ENCODE measurements at places on chromosomes 2 and 18.

DNA sequence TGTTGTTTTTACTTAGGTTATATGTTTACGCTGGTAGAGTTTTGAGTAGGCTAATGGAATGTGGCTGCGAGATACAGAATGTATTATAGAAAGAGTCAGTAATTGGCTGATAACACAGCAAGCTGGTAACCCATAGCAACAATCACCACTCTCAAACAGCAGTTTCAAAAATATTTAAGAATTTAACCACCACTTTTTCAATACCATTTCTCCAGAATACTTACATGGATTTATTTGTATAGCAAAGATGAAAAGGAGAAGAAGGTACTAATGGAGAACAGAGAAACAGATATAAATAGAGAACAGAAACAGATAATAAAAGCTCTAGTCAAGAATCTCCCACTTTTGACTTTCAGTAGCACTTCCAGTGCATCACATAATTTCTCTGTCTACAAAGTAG lies 188.3 kb upstream of the SLC39A10 start:
- no peak for DNase-seq

DNA sequence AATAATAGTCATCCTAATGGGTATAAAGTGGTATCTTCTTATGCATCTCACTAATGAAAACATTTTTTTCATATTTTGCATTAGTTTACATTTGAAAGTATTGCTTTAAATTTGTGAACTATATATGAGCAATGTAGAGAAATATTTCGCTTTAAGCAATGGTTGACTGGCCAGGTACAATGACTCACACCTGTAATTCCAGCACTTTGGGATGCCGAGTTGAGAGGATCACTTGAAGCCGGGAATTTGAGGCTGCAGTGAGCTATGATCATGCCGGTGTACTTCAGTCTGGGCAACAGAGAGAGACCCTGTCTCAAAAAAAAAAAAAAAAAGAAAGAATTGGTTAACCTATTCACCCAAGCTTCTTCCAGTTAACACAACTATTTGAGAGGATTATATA lies 15.1 kb downstream of the ZCCHC2 start:
- no peak for DNase-seq

GRCh38 chr2:45860136-45861121 lies 209.0 kb downstream of the PRKCE start:
- DNase-seq, result no peak

- no peak for DNase-seq
These were observed 1604.8 kb upstream of the ZEB2 start for GRCh38 chr2:146124741-146125140.

- DNase-seq, result no peak
These were observed 83.4 kb downstream of the RAPH1 start for GRCh38 chr2:203451689-203452088.

GRCh38 chr2:29829841-29830240 lies 91.5 kb downstream of the ALK start:
- no peak for DNase-seq

- no peak for DNase-seq
These were observed 101.9 kb downstream of the DNER start for GRCh38 chr2:229612384-229612971.

Measured in AG04449 (cell line).